ENCODE measurements at places on chromosomes 7 and 10.

DNA sequence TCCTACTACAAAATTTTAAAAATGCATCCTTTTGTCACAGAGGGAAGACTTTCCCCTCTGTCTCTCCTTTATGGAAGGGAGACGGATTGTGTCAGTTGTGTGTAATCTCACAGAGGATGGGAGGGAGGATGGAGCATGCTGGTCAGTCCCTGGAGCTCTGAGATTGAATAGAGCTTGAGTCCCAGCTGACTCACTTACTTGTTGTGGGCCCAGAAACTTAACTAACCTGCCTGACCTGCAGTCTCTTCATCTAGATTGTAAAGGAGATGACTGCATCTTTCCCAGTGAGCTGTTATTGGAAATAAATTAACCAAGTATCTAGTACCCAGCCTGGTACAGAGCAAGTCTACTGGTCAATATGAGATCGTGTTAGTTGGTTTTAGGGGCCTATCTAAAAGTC is 77.9 kb upstream of the ADO start:
- DNase-seq: no peak
- no peak overlapping the region for H3K27ac ChIP-seq
- H3K27me3 ChIP-seq: no peaks in the 10 kb centered on the region
- no peaks in the 10 kb centered on the region for H3K36me3 ChIP-seq
- no peaks in the 10 kb centered on the region for H3K4me1 ChIP-seq
- H3K4me3 ChIP-seq: no peak overlapping the region

DNA sequence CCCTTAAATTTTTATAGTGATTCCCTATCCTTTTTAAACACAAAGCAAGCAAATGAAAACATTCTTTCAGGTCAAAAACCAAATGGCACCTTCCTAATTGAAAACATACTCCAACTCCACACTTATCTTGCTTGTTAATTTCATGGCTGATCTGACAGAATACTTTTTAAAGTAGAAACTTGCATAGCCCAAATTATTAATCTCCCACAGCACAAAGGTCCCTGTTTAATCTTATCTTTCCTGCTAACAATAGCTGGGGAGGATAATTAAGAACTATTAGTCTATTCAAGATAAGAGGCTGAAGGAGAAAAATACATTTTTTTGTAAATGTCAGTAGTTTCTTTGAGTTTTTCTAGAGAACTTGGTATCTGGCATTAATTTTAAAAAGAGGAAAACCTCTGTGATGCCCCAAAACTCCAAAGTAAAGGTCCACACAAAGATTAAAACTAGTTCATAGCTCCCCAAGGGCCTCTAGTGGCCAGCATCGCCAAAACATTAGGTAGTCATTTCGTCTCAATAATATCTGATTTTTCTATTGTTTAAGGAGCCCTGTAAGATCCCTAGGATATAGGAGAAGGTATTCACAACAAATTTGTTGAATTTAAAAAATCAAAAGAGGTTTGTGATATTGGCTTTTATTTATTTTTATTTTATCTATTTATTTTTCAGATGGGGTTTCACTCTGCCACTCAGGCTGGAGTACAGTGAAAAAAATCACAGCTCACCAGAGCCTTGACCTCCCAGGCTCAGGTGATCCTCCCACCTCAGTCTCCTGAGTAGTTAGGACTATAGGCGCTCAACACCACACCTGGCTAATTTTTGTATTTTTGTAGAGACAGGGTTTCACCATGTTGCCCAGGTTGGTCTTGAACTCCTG is 14.7 kb downstream of the CDNF start:
- H3K4me3 ChIP-seq: no peak overlapping the region
- no peaks in the 10 kb centered on the region for H3K4me1 ChIP-seq
- no peaks in the 10 kb centered on the region for H3K36me3 ChIP-seq
- no peak for DNase-seq
- no peak overlapping the region for H3K27ac ChIP-seq

DNA sequence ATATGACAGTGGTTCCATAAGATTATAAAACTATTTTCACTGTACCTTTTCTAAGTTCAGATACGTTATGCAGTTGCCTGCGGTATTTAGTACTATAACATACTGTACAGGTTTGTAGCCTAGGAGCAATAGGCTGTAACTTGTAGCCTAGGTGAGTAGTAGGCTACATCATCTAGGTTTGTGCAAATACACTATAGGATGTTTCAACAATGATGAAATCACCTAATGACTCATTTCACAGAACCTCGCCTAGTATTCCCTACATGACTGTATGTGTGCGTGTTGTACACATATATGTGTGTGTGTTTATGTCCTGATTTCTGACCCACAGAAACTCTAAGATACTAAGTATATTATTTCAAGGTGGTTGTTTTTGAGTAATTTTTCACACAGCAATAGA is 139.0 kb downstream of the HERPUD2 start:
- H3K27ac ChIP-seq: no peak overlapping the region
- no peak overlapping the region for H3K4me3 ChIP-seq
- H3K36me3 ChIP-seq: no peaks in the 10 kb centered on the region
- no peaks in the 10 kb centered on the region for H3K27me3 ChIP-seq
- H3K4me1 ChIP-seq: no peaks in the 10 kb centered on the region

GRCh38 chr10:3729397-3729976 is 55.5 kb downstream of the KLF6 start:
- H3K4me3 ChIP-seq: no peak overlapping the region
- no peak overlapping the region for H3K27ac ChIP-seq
- no peaks in the 10 kb centered on the region for H3K36me3 ChIP-seq

DNA sequence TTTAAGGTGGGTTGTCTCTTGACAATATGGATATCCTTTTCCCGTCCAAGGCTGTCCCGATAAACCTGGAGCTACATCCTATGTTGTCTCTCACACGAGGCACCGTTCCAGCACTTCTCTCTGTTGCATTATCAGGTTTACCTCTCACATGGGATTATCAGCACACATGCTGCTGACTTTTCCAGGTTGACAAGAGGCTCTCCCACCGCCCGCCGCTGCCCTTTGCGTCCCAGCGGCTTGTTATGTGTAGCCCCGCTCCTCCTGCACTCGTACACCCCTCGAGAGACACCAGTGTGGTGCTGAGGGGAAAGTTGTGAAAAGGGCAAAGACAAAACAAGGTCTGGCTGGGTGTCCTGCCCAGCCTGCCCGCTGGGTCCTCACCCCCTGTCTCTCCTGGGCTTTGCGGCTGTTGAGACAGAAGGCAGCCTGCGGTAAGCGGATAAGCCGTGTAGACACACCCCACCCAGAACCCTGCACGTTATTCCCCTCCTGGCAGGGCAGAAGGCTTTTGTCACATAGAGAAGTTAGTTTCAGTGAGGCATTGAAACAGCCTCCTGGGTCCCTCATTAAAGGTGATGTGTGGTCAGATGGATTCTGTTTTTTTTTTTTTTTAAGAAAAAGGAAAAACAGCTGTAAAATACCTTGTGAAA is 38.7 kb downstream of the UBE3C start:
- DNase-seq: no peak
- H3K36me3 ChIP-seq: peaks cover 15% of the 10 kb centered on the region
- no peak overlapping the region for H3K27ac ChIP-seq
- no peak overlapping the region for H3K4me3 ChIP-seq

- no peak overlapping the region for H3K4me3 ChIP-seq
- no peaks in the 10 kb centered on the region for H3K27me3 ChIP-seq
- H3K36me3 ChIP-seq: no peaks in the 10 kb centered on the region
- no peak for DNase-seq
- H3K4me1 ChIP-seq: no peaks in the 10 kb centered on the region
Observed at GRCh38 chr10:112304267-112304859, 21.2 kb downstream of the TECTB start.

DNA sequence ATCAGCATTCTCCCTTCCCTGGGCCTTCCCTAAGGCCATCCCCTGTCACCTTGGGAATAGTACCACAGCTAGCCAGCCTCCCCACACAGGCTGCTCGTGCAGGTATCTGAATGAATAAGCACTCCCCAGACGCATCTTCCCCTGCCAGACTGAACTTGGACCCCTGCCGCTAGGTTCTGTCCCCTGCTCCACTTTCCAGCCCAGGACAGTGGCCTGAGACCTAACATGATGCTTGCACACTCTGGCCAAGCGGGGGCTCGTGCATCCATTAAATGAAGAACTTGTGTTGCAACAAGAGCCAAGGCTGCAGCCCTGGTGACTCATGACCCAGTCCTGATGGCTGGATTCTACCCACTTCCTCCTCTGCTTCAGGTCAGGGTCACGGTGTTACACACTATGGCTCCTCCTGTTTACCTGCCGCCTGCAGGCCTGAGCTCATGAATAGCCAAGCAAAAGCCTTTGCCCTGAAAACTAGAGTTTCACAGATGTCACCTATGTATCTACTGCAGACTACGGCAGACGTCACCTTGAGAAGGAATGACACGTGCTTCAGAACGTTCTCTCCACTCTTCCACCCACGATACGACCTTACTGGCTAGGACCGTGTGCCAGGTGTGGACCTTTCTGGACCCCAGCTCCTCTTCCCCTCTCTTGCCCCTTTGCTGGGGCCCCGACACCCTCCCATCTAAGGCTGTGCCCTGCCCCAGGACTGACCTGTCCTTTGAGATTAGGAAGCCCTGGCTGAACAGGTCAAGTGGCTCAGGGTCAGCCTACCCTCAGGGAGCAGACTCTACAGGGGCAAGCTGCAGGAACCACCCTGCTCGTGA is 6.5 kb downstream of the ASB13 start:
- H3K27me3 ChIP-seq: no peaks in the 10 kb centered on the region
- no peak for DNase-seq
- no peak overlapping the region for H3K27ac ChIP-seq
- H3K4me1 ChIP-seq: peaks cover 11% of the 10 kb centered on the region

Measured in iPS DF 6.9 (cell line).